ENCODE measurements at places on chromosomes 6 and 20.

GRCh38 chr20:44832724-44833123 lies 22.4 kb upstream of the RIMS4 start:
- peak; percentile 23 for DNase-seq

- peak; percentile 40 for DNase-seq
Observed at GRCh38 chr6:46491201-46491627, at the start of gene RCAN2. Gene RCAN2, minus strand, starts transcription at chr6:46491449.

DNA sequence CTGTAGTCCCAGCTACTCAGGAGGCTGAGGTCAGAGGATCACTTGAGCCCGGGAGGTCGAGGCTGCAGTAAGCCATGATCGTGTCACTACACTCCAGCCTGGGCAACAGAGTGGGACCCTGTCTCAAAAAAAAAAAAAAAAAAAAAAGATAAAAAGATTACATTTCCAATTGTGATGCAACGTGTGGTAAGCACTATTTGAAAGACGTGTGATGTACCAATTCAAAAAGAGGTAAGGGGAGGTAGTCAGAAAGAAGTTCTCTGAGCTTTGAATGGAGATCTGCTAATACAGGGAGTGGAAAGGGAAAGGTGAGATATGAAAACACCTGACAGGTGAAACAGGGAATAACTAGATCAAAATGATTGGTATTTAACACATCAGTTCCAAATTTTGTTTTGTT lies 11.9 kb downstream of the GOPC start:
- no peak for DNase-seq

DNA sequence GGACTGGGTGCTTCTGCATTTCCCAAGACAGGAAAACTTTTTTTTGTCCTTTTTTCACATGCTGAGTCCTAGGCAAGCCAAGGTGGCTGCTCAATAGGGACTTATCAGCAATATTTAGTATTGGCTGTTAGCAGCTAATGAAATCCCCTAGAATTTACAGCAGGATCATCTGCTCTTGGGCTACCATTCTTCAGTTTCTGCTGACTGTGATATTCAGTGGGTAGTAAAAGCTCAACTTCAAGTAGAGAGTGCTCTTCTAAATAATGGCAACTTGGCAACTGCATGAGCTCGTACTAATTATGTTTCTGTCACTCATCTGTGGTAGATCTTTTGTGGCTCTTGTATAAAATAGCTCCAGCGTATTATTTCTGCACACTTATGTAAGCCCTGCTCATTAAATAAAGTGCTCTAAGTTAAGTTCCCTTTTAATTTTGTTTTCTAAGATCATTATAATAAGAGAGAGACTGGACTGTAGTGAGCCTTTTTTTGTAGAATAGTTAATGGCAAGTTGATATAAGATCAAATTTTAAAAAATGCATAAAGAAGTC lies 110.3 kb downstream of the SLC35F1 start:
- no peak for DNase-seq

DNA sequence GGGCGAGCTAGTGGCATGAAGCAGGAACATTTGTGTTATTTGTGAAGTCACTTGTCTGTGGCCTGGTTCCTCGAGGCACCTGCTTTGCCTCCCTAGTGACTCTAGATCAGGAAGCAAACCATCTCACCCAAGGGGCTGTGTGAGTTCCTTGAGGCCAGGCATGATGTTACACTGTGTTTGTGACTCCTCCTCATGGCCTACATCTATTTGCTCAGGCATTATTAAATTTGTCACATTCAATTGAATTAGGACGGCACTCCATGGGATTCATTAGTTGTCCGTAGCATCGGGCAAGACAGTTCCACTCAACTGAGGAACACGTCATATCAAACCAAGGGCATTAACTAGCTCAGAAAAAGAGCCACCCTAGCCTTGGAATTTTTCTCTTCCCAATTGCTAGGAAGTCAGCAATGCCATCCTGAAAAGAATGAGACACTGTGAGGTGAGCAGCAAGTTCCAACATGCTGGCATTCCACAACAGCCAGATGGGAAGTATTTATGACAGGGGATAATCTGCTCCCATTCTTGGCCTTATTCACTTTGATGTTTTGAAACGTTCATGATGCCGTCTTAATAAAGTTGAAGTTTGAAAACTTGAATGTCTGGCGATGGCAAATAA lies 17.2 kb downstream of the TMEM200A start:
- no peak for DNase-seq

GRCh38 chr6:69973138-69973537 lies 106.8 kb downstream of the COL19A1 start:
- peak; percentile 9 for DNase-seq

- peak; percentile 27 for DNase-seq
Observed at GRCh38 chr20:4817230-4817671, 95.5 kb downstream of the PRND start.

DNA sequence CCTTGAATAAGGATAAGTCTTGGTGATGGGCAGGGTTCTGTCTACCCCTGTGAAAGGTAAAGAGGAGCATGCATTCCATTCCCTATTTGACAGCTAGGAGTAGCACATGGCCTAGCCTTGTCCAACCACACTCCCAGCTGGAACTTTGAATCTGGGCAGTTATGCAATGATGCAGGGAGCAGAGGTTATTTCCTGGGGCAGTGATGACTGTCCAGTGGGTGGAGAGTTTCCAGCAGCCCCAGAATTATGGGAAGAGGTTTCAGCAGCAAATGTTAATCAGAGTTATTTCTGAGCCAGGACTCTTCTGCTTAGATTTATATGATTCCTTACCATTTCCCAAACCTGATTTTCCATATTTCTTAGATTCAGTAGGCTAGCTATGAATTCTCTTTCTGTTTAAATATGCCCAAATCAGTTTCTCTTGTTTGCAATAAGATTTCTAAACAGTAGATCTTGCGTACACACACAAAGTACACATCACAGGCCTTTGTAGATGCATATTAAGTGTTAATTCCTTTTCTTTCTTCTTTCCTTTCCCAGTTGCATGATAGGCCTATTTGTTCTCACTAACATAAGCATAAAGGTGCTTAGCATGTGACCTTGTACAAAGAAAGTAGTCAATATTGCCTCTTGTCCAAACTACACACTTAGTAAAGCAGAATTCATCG lies 17.3 kb upstream of the TXLNB start:
- peak; percentile 88 for DNase-seq

GRCh38 chr6:50116390-50116789 lies 66.7 kb upstream of the DEFB112 start:
- DNase-seq = no peak

DNA sequence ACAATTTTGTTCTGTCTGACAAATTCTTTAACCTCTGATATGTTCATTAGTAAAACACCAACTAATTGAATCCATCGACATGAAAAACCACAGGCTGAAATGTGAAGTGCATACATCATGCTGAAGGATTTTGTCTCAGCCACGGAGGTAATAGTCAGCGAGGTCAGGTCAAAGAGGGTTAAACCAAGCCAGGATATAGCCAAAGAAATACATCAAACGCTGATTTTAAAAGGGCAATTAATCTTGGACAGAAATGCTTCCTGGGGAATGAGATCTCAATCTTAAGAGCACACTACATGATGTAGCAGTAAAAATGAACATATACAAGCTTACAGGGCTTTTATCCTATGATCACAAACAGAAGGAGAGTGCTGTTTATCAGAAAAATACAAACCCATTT lies 106.7 kb downstream of the PRDM1 start:
- DNase-seq = peak; percentile 60

- no peak for DNase-seq
Observed at GRCh38 chr6:30341728-30342127, 3.2 kb upstream of the RPP21 start.

- DNase-seq = no peak
Observed at GRCh38 chr6:97842521-97842920, 559.5 kb upstream of the MMS22L start.

GRCh38 chr6:15404685-15404980 lies 158.8 kb downstream of the JARID2 start:
- no peak for DNase-seq

DNA sequence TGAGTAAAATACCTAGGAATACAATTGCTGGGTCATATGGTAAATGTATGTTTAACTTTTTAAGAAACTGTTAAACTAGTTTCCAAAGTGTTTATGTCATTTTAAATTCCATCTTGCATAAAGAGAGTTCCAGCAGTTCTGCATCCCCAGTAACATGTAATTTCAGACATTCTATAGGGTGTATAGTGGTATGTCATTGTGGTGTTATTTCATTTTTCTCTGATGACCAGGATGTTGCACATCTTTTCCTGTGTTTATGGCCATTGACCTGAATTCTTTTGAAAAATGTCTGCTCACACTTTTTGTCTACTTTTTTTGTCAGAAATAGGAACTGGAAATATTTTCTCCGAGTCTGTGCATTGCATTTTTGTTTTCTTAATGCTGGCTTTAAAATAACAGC lies 128.9 kb downstream of the TMEM200A start:
- DNase-seq = peak; percentile 51

DNA sequence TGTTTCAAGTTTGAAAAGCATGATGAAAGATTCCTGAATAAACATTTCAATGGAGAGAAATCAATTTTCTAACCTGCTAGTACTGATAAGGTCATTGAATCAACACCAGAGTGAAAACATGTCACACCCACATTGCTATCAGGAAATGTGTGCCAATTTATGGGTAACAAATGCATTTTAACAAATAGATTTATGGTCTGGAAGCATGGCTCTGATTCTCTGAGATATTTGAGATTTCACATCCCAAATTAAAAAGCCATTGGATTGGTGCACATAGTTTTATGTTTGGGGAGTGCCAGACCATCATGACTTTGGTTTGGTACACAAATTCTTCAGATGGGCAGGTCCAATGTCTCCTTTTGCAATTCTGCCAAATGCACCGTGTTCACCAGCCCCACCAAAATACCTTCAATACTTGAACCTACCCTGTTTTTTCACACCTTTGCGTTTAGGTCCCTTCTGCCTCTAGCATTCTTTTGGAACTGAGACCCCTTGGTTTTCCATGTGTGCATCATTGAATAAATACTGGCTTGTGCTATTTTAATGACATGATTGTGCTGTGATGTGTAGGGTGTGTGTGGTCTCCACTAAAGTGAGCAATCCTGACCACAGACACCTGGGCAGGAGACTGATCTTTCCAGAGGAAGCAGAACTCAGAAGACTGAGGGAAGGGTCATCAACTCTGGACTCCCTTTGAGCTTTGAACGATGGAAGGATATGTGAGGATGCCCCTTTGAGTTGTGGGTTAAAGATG lies 20.4 kb downstream of the IL20RA start:
- no peak for DNase-seq

DNA sequence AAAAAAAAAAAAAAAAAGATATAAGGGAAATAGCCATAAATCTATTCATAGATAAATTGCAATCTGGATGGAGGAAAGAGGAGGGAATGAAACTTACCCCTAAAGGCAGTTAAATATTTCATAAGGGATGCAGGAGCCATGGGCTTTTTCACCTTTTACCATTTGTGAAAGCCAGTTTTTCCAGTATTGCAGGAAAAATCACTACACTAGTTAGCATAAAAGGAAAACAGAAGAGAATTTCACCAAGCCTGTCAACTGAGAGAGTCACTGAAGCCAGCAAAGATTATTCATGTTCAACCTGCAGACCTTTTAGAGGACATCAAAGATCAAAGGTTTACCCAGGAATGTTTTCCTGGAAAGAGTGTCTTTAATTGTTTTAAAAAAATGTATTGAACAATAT lies 969.7 kb downstream of the KIF16B start:
- no peak for DNase-seq

DNA sequence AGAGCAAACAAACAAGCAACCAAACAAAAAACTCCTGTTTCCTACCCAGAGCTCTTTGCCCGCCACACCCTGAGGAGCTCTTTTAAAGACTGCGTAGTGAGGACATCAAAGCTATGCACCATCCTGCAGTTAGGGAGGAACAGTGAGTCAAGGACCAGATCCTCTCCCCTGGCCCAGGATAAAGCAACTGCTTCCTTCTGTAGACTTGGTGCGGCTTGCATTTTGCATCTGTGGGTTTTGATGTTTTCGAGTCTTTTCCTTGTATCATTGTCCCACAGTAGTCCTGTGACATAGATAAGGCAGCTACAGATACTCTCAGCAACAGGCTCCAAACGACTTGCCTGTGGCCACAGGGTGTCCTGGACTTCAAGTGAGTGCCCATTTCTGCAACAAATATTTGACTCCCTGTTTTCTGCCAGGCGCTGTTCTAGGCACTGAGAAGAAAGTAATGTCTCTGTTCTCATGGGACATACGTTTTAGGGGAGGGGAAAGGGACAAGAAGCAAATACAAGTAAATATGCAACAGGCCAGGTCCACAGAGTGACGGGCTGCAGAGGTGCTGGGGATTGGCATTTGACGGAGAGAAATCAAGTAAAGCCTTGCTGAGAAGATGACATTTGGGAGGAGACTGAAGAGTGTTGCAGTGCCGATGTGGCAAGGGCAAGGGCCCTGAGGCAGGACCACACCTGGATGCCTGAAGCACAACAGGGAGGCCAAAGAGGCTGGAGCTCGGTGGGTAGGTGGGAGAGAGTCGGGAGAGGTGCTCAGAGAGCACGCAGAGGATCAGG lies 35.9 kb upstream of the MAP3K4 start:
- DNase-seq = no peak

DNA sequence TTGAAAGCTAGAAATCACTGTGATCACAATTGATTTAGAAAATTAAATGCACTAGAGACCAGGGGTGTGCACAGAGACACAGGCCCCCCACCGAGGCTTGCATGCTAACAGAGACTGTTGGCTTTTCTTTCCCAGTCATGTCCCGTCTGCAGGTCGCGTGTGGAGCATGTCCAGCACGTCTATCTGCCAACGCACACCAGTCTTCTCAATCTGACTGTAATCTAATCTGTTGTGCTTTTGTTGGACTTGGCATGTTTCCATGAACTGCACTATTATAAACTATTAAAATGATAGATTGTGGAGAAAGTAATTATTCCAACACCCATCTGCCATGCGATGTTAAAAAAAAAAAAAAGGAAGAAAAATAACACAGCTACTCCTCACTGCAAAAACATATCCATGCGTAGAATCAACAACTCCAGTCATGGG lies 17.7 kb downstream of the MYLIP start:
- DNase-seq = peak; percentile 58

- DNase-seq = peak; percentile 27
Observed at GRCh38 chr20:4244700-4245485, 229.5 kb upstream of the RNF24 start.

DNA sequence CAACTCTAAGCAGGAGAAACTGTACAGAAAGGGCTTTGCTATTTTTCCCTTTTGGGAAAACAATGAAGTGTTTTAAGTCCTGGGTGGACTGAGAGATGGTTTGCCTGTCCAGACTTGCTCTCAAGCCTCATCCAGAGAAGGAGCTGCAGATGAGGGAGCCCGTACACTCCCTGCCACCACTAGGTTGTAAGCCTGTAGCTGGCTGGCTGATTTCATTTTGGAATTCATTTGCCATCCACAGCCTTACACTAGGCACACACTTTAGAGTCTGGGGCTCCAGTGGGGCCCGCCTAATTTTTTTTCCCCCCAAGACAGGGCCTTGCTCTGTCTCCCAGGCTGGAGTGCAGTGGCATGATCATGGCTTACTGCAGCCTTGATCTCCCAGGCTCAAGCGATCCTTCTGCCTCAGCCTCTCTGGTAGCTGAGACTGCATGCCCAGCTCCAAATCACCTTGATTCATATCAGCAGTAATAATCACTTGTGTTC lies 28.4 kb downstream of the POFUT1 start:
- no peak for DNase-seq
